ENCODE measurements at places on chromosomes 3 and 15.

DNA sequence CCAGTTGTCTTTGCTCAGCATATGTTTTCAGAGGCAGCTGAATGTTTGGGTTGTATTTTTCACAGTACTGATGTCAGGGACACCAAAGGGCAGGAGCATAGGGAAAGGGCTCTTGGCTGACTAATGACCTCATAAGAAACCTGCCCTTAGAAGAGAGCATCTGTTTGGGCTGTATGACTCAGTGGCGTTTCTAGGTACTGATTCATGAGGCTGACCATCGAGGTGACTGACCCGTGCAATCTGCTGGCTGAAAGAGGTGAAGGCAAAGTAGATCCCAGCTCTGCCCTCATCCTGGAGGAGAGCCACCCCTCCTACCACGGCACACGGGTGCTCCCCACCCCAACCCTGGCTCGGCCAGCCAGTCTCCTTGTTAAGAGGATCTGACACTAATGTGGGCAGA is 8.3 kb downstream of the LMCD1 start:
- peak; percentile 79 for DNase-seq

DNA sequence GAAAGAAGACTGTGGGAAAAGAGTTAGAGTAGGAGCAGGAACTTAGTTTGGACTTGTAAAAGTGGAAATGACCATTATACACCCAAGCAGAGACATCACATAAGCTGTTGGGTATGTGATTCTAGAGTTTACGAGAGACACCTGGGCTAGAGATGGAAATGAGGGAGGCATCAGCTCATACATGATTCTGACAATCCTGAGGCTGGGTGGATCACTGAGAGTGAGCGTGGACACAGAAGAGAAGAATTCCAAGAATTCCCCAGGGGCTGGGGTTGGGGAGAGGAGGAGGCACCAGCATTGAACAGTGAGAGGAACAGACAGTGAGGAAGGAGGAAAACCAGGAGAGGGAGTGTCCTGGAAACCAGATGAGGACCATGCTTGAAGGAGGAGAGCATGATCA is 113.5 kb downstream of the KCNAB1 start:
- DNase-seq, result peak; percentile 41

DNA sequence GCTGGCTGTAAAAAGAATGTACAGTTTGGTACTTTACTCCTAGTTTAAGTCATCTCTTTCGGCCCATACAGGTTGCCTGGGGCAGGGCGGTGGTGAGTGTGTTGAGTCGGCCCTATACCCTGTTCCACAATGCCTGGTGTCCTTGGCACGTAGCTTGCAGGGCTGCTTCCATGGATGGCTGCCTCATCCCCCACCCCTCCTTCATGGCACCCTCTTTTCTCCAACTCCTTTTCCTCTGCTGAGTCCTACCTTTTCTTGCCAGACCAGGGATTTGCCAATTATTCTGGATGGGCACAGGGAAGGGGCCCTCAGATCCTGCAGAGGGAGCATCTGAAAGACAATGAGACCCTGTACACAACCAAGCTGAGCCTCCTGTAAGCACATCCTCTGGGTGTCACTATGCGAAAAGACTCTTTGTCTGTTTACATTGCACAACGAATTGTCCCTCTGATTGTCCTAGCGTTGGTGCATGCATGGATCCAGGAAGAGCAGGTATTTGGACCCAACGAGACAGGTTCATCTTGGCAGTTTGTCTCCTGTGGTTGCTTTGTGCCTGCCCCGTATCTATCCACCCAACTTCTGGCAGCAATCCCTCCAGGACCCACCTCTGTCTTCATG is 73.6 kb upstream of the CGNL1 start:
- DNase-seq, result no peak

- DNase-seq, result peak; percentile 63
Measured at GRCh38 chr3:159865041-159865579, 123.5 kb upstream of the IL12A start.

DNA sequence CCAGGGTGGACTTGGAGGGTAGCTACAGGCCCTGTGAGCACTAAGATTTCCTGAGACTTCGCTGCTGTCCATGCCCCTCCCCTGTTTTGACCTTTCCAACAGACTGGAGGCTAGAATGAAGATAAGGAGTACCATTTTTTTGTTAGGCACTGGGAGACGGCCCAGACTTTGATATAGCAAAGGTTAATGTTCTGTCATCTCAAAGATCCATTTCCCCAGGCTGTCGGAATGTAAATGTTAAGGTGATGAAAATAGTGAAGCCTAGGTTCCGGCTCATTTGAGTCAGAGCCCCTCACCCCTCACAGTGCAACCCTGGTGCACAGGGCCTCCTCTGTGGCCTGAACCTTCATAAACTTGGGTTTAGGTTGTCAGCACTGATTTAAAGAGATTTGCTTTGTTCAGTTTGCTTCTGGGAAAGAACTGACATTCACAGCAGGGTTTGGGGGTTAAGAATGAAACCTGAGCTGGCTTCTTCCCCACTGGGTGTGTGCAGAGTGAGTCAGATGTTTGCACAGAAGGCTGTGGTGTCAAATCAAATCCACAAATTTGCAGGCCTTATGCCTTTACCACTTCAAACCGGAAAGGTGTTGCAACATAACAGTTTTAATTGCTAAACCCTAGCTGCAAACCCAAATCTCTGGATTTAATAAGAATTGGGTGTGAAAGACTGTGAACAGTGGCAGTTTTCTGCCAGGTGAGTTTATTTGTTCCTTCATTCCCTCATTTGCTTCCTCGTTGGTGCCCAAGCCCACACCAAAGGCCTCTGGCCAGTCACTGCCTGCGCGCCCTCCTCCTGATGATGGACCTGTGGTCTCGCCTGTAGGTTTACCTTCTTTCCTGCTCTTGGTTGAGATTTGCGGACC is 20.6 kb upstream of the KCTD6 start:
- peak; percentile 85 for DNase-seq

DNA sequence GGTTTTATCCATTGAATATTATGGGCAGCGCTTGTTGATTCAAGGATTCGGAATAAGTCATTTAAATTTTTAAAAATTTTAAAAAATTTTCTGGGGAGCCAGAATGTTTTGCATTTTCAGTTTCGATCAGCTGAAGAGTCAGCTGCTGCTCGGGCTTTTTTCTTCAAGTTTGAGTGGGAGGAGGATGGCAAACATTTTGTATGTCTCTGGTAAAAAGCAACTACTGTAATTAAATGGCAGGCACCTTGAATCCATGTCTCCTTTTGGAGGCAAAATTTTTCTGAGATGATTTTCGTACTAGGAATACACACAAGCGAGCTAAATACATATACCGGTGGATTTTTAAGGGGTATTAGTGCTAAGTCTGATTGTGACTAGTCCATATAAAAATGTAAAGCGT is 612 bp downstream of the C3orf38 start:
- DNase-seq, result no peak

DNA sequence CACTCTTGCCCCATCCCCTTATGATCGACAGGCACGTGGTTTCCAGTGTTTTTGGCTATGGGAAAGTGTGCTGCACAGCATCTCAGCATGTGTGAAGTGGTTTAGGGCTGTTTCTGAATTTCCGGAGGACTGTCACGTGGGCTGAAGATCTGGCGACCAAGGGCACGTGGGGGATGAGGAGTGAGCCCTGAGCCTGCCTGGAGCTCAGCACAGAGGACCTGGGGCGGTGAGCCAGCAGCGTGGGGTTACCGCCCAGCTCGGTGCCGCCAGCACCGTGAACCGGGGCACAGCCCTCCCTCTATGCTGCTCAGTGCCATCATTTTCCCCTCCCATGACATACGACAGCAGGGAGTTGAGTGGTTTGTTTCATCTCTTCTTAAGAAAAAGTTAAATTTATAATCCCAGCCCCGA is 150.2 kb downstream of the DNAJB8 start:
- peak; percentile 34 for DNase-seq

GRCh38 chr3:142866841-142867631 is 21.8 kb downstream of the PCOLCE2 start:
- DNase-seq, result no peak

GRCh38 chr15:42890161-42890913 is 30.2 kb downstream of the TTBK2 start:
- peak; percentile 85 for DNase-seq

DNA sequence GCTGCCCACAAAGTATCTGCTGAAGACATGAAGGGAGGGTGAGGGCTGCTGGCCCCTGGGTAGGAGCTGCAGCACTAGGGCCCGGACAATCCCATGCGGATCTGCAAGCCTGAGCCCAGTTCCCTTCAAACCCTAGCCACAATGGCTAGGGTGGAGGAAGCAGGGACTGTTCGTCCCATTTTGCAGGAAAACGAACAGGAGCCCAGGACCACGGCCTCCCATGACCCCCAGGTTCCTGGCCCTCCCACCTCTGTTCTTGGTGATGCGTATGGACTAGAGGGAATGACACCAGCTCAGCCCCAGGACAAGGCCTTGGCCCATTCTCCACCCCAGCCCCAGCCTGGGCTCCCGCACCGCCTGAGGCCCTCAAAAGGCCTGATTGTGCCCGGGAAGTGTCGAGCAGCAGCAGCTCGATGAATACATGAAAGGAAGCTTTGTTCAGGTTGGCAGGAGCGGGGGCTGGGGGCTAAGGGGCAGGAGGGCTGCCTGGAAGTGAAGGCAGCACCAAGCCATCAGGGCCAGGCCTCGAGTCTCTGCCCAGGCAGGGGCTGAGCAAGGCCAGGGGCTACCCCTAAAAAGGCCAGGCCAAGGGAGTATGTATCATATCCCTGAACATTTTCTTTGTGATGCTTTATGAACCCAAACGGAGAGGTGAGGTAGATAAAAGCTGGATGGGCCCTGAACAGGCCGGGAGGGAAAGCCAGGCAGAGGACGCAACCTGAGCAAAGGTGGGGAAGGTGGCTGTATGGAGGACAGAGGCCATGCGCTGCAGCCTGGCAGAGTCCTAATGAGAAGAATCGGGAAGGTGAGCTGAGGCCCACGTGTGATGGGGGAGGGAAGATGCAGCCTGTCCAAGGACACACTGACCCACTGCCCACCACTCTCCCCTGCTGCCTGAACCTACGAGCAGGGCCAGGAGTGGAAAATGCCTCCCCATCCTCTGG is 12.2 kb downstream of the SEMA7A start:
- no peak for DNase-seq

- no peak for DNase-seq
Measured at GRCh38 chr15:100775581-100776185, 103.9 kb upstream of the ALDH1A3 start.
